Renal pelvis (tissue), 12 donors: ENCODE measurements at places on chromosomes 5 and 9.

- peak; percentile 85 for DNase-seq
Observed at GRCh38 chr5:1204693-1205242, 3.4 kb downstream of the SLC6A19 start.

DNA sequence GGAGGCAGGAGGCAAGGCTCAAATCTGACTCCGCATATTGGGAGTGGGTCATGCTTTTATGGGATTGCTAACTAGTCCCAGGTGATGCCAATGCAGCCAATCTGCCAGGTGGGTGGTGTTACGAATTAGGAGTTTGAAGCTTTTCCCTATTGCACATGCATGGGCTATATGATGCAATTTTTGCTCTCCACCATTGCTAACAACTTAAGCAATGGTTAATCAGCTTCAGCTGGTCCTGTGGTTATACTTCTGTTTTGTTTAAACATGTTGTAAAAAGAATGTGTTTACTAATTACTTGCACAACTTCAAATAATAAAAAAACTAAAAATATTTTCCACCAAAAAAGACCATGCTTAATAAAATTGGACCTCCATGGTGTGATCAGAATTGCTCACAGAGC is 55.7 kb downstream of the SHC3 start:
- DNase-seq, result no peak

DNA sequence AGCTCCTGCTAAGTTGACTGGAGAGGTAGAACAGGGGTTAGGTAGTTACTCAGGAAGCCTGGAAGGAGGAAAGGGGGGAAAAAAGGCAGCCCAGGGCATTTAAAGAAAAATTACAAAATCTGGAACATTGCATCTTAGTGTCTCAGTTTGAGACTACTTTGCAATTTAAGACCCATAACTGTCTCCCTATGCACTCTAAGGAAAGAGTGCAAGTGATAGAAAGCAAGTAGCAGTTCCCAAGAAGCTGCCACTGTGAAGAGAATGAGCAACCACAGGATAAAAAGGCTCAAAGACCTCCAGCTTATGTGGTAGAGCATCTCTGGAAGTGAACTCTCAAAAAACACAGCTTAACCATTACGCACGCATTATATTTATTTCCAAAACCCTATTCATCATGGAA is 141.8 kb downstream of the SLCO4C1 start:
- no peak for DNase-seq

- no peak for DNase-seq
Observed at GRCh38 chr9:125293134-125293533, 31.5 kb downstream of the GAPVD1 start.

DNA sequence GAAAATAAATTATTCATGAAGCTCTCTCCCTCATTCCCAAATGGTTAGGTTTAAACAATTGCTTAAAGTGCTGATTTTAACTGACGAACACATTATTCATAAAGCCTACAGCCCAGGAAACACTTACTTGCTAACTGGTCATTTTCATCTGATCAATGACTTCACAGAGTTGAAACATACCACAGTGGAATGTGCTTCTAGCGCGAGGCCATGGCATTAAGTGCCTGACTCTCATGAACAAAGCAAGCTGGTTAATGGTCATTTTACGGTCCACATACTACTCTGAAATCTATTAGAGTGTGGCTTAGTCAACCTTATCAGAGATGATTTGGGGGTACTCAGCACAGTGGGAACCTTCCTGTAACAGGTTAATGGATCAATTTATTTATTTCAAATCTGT is 114.6 kb downstream of the MED27 start:
- no peak for DNase-seq

- peak; percentile 39 for DNase-seq
Observed at GRCh38 chr5:18305288-18305924, 671.1 kb downstream of the TAF11L14 start.

DNA sequence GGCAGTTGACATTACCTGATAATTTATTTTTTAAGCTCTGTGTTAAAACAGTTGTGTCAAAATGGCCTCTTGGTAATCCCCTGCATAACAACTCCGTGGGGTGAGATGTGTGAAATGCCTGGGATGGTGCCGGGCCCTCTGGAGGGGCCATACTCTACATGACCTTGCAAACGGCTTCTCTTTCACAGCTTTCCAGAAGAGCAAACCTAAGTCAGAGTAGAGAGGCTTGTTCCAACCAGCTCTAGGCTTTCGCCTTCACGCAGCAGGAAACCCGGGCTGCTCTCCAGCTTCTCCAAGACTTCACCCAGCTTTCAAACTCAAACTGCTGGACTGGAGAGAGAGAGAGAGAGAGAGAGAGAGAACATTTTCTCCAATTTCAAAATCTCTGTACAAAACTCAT is 120.1 kb downstream of the SNX18 start:
- peak; percentile 27 for DNase-seq

- DNase-seq, result no peak
Observed at GRCh38 chr5:172932313-172933017, 26.8 kb upstream of the RPL26L1 start.

- DNase-seq, result no peak
Observed at GRCh38 chr5:116593340-116593739, 18.7 kb upstream of the SEMA6A start.
